Stimulated activated CD4-positive, alpha-beta T cell treated with anti-CD3 and anti-CD28 coated beads, TNF-alpha, amount 100 ng/mL, for 4 hours (primary cell): ENCODE measurements at places on chromosomes 4 and X.

DNA sequence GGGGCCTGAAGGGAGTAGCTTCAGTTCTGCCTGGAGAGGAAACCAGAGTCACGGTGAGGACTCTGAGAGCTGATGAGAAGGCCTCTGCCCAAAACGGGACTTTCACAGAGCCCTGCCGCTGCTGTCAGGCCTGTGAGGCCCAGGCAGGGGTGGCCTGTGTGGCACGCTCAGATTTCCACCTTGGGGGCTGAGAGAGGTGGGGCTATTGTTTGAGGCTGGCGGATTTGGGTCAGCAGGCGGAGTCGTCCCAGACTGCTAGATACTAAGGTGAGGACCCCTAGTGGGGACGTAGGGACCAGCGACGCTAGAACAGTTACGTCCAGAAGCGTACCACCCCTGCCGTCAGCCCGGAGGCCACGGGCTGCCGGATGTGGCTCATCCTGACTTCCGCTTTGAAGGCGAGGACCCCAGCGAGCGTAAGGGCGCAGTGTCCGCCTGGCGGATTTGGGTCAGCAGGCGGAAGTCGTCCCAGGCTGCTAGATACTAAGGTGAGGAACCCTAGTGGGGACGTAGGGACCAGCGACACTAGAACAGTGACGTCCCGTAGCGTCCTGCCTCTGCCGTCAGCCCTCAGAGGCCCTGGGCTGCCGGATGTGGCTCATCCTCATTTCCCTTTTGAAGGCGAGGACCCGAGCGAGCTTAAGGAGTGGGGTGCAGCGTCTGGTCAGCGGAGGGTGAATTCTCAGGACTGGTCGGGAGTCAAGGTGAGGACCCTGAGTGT lies at the start of gene MAGEB1:
Gene MAGEB1 (plus strand): TSS at position 378 of the 721 bp plus-strand sequence. CDS start 3,348 bp downstream, outside the sequence.
- DNase-seq: no peak

- DNase-seq: no peak
Observed at GRCh38 chr4:38411981-38412536, 251.9 kb upstream of the KLF3 start.

DNA sequence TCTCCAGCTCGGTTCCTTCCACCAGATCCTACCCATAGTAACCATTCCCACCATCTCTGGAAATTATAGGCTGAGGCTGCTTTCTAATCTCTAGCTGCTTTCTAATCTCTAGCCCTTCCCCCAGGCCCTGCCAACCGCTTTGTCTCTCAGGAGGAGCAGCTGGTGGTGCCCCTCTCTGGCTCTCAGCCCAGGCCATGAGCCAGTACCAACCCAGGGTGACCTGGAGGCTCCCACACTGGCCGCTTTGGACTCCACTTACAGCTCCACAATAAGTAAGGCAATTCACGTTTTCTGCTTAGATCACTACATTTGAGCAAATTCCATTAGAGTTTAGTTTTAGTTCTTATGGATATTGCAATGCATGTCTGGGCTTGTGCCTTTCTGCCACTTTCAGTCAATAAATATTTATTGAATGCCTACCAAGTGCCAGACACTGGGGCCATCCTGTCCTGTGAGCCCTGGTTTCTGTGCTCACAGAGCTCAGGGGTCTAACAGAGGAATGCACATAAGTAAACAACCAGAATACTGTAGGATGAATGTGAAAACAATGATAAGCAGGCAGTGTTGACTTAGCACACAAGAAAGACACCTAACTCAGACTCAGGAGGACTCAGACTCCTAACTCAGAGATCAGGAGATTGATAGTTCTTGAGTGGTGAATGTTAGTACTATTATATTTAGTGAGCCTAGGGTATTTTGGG lies 38.9 kb downstream of the SMC1A start:
- no peak for DNase-seq

- DNase-seq: no peak
Observed at GRCh38 chrX:69113723-69114122, 51.5 kb downstream of the PJA1 start.

DNA sequence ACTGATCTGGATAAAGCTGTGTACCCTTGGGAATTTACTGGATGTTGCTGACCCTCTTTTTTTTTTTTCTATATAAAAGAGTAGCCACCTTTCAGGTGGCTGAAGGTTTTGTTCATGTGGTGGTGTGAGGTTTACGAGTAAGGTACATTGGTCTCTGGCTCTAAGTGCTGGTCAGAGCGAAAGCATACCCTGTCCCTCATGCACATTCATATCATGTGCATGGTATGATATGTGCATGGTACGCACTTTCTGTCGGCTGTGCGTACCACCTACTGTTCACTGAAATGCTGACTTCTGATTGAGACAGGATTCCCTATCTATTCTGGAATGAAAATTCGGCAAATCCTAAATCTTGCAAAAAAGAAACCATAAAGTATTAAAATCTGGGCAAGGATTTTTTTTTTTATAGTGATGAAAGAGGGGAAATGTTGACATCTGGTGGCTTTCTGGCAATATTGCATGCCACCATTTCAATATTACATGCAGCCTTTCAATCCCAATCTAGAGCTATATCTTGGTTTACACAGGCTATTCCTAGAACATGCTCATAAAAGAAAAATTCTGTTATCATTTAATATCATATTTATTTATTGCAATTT lies 32.8 kb downstream of the FAM149A start:
- DNase-seq: no peak
